ENCODE measurements at places on chromosomes 7 and 10. TPM values are rescaled to one million over a fixed set of nuclear protein-coding genes. Genes with fewer than 3 reads are reported as not detected.
A peak's percentile ranks its signal among the peaks of the same experiment; 100 is the strongest.

Gene SLC13A4
- total RNA-seq, result not detected

Gene CLDN4
- total RNA-seq, result 1.2 TPM

Gene APBB1IP
- total RNA-seq, result not detected

Gene TMEM229A
- total RNA-seq, result not detected

DNA sequence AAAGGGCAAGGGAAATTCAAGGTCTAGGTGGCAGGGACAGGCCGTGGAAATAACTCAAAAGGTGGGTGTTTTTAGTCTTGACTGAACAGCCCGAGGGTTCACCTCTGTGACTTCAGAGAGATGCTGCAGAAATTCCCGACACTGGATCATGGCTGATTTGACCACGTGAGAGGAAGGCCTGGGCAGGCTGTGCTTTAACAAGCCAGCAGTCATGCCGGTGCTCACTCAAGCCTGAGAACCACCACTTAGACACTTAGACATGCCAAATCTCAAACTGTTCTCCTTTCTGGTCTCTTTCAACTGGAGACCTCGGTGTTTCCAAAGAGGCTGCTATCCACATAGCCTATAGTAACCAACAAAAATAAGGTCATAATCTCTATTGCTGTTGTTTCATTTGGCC, 15.4 kb downstream of the TECTB start:
- DNase-seq, result no peak

DNA sequence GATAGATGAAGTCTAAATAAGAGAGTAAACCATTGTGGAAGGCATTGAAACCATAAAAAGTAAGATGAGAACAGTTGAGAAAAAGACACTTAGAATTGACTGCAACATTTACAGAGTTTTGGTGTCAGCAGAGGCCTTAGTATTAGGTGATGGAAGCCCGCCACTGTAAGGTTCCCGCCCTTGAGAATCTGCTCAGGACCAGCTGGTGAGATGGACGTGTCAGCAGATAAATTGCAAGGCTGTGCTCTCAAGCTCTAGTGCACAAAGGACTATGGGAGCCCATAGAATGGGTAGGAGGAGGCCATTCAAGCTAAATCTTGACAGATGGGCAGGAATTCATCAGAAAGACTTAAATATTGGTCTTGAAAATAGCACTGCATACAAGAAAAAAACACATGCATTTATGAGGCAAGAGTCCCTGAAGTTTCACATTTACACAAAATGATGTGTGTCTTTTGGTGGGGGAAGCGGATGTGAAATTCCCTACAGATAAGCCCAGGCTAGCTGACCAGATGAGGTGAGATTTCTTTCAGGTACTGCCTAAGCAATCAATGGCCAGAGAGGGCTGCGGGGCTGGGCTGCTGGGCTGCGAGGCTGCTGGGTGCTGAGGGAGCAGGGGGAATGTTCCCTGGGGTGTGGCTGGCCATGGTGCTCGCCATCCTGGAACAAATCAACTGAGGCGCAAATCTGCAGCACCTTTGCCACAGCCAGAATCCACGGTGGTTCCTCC, 42.5 kb downstream of the SYPL1 start:
- DNase-seq, result no peak

DNA sequence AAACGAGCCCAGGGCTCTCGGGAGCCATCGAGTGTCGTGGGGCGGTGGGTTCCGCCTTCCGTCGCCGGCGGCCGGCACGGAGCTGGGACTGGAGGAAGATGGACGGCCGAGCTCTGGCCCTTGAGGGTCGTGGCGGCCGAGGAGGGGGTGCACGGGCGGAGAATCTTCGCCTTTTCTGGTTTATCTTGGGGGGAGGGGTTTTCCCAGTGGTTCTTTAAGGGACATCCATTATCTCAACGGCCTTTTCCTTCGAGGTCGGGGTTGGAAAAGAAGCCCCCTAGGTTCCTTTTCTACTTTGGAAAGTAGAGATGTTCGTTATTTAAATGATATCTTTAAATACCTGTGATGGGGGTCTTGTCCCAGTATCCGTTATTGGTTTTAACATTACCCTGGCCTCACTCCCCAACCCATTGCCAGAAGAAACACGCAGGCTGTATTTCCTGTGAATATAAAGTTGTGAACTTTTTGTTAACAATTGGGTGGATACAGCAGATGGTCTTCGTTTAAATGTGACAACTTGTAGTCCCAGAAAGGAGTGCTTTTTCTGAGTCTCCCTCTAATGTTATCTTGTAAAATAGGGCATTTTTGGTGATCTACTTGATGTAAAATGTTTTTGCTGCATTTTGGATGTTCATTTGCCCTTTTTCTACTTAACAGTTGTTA, 765 bp downstream of the CCAR1 start:
- DNase-seq, result no peak

GRCh38 chr7:121259826-121260225, 69.0 kb upstream of the WNT16 start:
- no peak for DNase-seq

DNA sequence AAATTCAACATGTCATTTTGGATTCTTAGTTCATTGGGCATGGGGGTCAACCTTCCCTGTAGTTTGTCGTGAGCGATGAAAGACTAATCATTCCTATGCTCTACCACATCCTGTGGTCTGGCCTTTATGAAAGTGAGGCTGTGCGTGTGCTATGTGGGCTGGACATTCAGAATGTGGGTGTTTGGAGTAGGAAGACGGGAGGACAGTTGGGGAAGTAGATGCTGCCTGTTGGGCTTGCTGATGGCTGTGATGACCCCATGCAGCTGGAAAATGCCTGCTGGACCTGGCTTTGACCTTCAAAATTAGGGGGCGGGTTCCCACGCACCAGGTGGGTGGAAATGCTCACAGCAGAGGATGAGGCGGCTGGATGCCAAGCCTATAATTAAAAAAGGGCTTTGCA, 90.9 kb upstream of the MKI67 start:
- DNase-seq, result peak; percentile 40

Measured in HT1080 (cell line).